ENCODE measurements at places on chromosomes 4 and X. TPM values are rescaled to one million over a fixed set of nuclear protein-coding genes. Genes with fewer than 3 reads are reported as not detected.

XKRX gene
- total RNA-seq: not detected

REPS2 gene
- total RNA-seq: not detected

TDO2 gene
- not detected for total RNA-seq

TEX11 gene
- total RNA-seq: not detected

SYP gene
- total RNA-seq: 2.7 TPM

EPHA5 gene
- not detected for total RNA-seq

DMP1 gene
- total RNA-seq: not detected

RPGR gene
- total RNA-seq: 10.6 TPM

ITGB1BP2 gene
- 5.5 TPM for total RNA-seq

PAGE2B gene
- not detected for total RNA-seq

TNIP2 gene
- 85.5 TPM for total RNA-seq

PAGE1 gene
- not detected for total RNA-seq

ARSD gene
- total RNA-seq: 1.3 TPM
